ENCODE measurements at places on chromosomes 12 and 14.

DNA sequence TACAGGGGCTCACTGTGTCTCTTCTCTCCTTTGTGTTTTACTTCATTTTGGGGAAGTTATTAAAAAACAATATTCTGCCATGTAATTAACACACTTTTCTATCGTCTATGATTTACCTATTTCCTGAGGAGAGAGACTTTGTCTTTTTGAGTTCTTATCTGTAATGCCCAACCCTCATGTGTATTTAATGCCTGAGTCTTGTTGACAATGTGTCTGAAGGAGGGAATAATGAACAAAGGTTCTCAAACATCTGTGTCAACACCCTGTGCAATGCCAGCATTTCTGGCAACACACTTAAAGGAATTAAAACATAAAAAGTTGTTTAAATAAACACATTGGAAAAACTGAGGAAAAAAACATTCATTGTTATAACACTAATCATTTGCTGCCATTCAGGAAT is 147.1 kb downstream of the SLC15A5 start:
- DNase-seq, result no peak

DNA sequence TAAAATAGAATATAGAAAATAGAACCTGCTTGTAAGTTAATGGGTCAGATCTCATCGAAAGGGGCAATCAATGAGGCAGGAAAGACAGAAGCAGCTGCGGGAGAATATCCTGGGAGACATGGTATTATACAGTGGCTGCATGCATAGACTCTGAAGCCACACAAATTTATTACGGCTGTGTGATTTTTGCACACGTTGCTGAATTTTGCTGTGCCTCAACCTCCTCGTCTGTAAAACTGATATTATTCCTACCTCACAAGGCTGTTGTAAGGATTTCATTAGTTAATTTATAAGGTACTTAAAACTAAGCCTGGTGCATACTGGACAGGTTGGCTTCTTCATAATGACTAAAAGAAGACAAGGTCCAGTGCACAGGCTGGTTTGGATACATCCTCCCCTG is 52.3 kb downstream of the ARMH4 start:
- no peak for DNase-seq

- DNase-seq, result no peak
Observed at GRCh38 chr14:93073910-93074769, 41.6 kb downstream of the ITPK1 start.

DNA sequence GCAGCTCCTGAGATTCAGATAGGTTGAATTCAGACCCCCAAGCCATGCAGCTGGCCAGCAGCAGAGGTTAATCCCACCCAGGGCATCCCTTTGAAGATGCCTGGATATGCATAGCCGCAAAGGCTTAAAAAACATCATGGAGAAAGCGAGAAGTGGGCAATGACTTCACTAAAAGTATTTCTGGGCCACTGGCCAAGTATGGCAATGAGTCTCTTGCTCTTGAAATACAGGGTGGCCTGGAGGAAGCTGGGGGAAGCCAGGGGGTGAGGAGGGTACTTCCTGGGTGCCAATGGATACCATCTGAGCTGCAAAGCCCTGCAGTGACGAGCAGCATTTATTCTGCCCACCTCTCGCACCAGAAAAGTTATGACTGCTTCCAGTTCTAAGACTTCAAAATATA is 539.3 kb upstream of the TBX3 start:
- DNase-seq, result no peak

GRCh38 chr12:29187756-29188155 is 38.7 kb downstream of the FAR2 start:
- DNase-seq, result no peak
